NCI-H524 treated with DMSO at 0.1 percent for 48 hours (cell line): ENCODE measurements at places on chromosomes 2 and 18.
A peak's percentile ranks its signal among the peaks of the same experiment; 100 is the strongest.

- DNase-seq, result no peak
Measured at GRCh38 chr2:127640082-127641072, 5.6 kb upstream of the GPR17 start.

- no peak for DNase-seq
Measured at GRCh38 chr2:233409286-233409991, 55.1 kb downstream of the DGKD start.

DNA sequence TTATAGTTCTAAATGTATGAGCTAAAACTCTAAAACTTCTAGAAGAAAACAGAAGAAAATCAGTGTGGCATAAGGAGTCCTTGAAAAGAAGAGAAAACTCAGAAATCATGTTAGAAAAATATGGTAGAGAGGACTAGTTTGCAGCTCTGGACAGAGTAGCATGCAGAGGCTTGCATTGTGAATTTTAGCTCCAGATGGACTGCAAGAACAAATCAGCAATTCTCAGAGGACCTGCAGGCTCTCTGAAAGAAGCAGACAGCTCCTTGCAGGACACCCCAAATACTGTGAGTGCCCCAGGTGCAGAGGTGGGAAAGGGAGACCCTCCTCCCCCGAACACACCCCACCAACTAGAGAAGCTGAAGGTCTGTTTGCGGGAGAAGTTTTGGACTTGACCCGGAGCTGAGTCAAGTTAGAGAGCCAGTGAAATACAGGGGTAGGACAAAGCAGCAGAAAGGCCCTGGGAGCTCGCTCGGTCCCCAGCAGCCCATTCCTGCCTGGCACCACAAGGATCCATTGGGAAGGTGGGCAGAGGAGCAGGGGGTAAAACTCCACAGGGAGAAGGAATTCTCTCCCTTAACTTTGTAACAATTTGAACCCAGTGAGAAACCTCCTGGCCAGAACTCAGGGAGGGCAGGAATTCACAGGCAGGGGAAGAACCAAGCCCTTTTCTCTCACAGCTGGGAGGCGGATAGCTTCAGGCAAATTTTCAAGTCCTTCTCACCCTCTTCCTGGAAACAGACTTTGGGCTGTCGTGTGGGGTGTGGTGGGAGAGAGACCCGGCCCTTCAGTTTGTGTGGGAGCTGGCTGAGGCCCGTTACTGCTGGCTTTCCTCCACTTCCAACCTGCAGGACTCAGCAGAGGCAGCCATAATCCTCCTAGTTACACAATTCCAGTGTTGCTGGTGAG lies 216.2 kb upstream of the SLC35G4 start:
- DNase-seq, result no peak

DNA sequence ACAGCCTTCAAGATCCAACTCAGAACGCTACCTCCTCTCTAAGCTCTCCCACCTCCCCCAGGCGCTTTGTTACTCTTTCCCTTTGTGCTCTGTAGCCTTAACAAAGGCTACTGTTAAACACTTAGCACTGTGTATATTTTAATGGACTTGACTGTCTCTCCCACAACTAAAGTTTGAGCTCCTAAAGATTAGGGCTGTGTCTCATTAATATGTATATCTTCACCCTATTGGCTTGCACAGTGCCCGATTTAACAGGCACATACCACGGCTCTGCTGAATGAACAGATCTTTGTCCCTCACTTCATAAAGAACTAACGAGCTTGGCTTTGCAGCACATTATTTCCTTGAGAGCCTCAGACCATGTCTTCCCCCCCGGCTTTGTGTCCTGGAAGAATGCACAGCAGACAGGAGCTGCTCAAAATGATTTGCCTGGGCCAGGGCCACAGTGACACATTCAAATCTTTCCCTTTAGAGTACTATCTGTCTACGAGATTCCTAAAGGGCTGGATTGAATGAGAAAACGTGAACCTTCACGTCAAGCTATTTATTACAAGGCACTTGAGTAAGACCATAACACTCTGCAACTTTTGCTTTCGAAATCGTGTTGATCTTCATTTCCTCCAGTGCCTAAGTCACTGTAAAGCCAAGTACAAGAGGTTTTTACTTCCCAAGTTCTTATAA lies 22.1 kb downstream of the ABHD3 start:
- DNase-seq, result no peak

- no peak for DNase-seq
Measured at GRCh38 chr2:199457147-199458008, at the start of gene SATB2. TSS of gene SATB2 (minus strand) at chr2:199457939. CDS start at chr2:199456037, 1,902 bp downstream.

DNA sequence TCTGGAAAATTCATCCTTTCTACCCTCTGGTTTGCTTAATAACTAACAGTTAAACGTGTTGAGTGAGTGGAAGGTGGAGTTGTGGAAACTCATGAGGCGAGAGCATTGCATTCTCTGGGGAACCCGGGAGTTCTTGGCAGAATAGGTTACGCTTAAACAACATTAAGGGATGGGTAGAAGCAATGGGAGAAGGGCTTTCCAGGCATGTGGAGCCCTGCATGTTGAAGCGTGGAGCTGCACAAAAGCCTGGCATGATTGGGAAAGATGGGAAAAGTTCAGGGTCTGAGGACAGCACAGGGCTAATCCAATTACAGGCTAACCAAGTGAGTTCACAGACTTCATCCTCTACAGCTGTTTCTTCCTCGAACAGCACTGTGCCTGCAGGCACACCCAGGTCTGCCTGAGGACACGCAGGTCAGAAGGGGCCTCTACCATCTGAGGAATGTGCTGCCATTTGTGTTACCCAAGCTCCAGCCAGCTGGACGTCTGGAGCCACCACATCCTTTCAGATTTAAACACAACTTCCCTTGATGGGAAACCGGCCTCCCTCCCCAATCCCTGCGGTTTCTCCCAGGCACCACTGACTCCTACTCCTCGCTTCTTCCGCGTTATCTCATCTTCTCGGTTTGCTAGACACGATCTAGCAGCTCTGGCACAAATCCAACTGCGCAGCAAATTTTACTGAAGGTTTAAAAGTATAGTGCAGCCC lies 164.2 kb downstream of the ANTXR1 start:
- DNase-seq, result no peak

DNA sequence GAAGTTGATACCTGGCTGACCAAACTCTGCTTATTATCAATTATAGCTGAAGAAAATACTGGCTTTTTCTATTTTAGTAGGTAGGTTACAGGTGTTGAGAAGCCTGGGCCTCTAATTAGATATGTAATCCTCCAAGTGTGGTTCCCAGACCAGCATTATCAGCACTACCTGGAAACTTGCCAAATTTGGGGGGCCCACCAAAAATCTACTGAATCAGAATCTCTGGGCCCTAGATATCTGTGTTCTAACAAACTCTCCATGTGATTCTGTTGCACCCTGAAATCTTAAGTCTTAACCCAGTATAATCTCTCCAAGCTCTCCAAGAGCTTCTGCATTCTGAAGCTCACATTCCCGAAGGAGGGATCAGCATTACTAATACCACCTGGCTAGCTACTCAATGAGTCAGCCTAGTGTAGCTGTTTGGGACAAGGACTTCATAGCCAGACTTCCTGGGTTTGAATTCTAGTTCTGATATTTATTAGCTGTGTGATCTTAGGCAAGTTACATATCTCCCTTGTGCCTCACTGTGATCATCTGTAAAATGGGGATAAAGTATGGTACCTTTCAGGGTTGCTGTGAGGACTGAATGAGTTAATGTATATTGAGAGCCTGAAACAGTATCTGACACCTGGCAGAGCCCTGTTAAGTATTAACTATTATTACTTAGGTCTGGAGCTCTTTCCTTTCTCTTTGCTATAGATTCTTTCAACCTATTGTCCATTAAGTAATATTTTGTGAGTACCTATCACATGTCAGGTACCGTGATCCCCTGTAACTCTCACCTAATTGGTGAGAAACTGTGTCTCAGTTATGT lies 94.1 kb upstream of the CD302 start:
- no peak for DNase-seq

GRCh38 chr2:115574667-115575066 lies 1132.2 kb downstream of the DPP10 start:
- DNase-seq, result no peak

DNA sequence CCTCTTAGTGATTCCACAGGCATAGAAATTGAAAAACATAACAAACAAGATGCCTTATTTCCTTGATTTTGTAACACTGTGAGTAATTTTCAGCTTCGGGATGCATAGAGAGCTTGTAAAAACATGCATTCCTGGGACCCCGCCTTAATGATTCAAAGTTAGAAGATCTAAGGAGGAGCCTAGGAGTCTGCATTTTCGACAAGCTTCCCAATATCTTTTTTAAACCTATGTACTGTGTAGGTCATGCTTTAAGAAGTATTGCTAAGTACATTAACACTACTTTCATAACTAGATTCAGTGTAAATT lies 109.8 kb upstream of the ZNF516 start:
- no peak for DNase-seq

DNA sequence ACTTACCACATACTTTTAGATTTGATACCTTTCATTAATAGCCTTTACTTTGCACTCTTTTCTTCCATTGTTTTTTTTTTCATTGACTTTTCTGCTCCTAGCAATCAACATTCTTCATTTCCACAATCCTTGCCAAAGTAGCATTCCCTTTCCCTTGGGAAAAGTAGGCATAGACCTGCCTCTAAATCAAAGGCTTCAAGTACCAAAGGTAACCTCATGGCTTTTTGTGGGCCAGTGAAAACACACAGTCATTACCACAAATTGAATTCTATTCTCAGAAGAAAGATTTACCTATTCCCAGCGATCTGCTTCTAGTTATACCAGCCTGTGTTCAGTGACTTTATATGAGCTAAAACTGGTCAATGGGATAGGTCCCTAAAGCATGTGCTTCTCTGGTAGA lies 109.2 kb downstream of the SOCS6 start:
- no peak for DNase-seq

GRCh38 chr2:69306822-69307578 lies 80.0 kb downstream of the GFPT1 start:
- DNase-seq, result peak; percentile 8

- DNase-seq, result no peak
Measured at GRCh38 chr2:109383505-109384307, 230.1 kb downstream of the SEPTIN10 start.

- DNase-seq, result no peak
Measured at GRCh38 chr2:165790466-165790865, 3.6 kb downstream of the GALNT3 start.

- no peak for DNase-seq
Measured at GRCh38 chr2:109164311-109164710, 35.3 kb downstream of the SH3RF3 start.

DNA sequence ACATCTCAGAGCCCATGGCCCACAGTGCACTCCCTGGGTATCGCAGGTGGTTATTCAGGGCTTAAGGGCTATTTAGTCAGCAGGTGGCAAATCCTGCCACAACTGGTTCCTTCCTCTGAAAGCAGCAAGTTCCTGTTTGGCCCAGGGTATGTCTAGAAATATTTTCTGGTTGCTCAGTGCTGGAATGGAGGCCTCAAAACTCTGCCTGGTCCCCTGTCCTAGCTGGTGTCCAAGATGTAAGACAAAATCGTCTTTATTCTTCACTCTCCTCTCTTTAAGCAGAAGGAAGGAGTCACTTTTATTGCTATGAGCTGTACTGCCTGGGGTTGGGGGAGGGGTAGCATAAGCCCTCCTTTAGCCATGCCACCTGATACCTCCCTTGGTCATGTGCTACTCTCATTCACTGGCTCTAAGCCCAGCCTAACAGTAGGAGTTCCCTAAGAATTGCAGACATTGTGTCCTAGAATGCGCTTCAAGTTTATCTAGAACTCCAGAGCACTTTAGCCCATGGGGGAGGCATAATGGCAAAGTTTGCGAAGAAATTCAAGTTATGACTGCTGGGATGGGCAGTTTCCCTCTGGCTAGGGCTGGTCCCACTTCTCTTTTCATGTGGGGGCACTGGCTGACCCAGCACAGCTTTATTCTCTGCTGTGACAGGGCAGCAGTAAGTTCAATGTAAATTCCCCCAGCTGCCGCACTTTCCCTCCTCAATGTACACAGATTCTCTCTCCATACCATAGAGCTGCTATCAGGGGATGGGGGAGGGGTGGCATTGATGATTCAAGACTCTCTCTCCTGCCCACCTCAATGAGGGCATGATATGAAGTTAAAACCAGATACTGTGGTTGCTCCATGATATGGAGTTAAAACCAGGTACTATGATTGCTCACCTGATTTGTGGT lies 27.1 kb upstream of the CWC22 start:
- peak; percentile 58 for DNase-seq

- DNase-seq, result no peak
Measured at GRCh38 chr18:76445275-76445674, 49.8 kb downstream of the ZNF516 start.

DNA sequence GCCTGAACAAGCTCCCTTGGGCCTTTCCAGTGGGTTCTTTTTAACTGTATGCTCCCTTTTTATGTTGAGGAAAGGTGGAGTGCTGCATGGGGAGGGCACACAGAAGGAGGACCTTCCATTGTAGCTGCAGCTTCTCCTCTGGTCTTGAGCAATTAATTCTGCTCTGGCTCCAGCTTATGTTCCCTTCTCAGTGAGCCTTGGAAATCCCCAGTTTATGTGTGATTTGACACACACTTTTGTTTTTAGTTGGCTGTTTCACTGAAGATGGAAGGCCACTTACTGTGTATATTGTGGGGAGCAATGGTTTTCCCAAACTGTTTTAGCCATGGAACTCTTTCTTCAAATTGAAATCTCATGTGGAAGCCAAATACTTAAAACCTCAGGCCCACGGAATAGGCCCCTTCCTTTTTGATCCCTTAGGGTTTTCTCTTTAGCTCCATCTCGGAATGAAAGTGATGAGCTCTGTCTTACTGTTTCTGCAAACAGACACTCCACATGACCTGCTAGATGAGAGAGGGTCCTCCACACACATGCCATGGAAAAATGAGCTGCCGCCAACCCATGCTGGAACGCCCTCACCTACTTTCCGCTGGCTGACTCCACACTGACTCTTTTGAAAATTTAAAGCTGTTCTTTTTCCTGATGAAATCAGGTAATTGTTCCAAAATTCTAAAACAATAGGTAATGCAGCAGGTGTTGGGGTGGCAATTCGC lies 280.9 kb upstream of the SIX2 start:
- no peak for DNase-seq

GRCh38 chr2:16736633-16737032 lies 71.0 kb upstream of the CYRIA start:
- DNase-seq, result no peak

DNA sequence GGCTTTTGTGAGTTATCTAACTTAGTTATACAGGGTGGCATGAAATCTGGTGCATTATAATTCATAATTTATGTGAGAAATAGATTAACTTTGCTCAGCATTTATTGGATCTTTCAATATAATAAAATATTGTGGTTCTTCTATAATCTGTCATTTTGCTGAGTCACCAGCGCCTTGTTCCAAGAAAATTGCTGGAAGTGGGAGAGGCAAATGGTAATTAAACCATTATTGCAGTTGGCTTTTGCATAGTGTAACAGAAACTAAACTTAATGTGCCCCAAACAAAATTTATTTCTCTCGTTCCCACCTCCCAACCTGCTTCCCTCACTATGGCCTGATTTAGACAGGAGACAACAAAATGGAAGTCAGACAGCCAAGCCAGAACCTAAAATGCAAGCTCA lies 146.3 kb downstream of the GALR1 start:
- no peak for DNase-seq

GRCh38 chr2:35510636-35511035 lies 844.9 kb upstream of the CRIM1 start:
- no peak for DNase-seq

DNA sequence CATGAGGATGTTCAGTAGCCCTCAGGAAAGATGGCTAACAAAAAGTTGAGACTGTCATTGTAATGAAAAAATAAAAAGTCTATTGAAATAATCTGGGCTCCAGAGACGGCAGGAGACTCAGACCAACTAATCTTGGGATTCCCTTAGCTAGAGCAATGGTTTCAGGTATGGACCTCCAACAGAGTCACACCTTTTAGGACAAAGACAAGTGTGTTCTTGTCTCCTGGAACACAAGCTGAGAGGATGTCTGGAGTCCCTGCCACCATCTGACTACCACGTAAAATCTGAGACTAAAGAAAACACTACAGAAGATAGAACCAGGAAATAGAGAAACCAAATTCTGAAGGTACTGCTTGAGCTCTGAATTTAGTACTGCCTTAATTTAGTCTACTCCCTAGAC lies 103.3 kb upstream of the RBBP8 start:
- no peak for DNase-seq
